ENCODE measurements at places on chromosomes 7 and 10. TPM values are rescaled to one million over a fixed set of nuclear protein-coding genes. Genes with fewer than 3 reads are reported as not detected.

- H3K27ac ChIP-seq = no peak overlapping the region
- H3K4me3 ChIP-seq = no peak overlapping the region
- H3K36me3 ChIP-seq = no peaks in the 10 kb centered on the region
- H3K27me3 ChIP-seq = peaks cover 55% of the 10 kb centered on the region
Observed at GRCh38 chr7:132579260-132579899, 3.1 kb upstream of the PLXNA4 start.

DNA sequence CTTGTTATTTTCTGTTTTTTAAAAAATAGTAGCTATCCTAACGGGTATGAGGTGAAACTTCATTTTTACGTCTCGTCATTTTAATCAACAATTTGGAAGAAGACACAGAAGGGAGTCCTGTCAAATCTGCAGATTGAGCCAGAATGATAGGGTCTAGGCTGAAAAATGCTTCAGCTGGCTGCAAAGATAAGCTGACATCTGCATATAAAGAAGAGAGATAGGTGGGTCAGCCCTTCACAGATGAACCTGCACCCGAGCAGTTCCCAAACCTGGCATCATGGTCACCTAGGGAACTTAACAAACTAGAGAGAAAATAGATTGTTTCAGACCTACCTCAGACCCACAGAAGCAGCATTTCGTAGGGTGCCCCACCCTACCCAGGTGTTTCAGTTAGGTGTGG, 35.2 kb upstream of the BMPR1A start:
- no peak for DNase-seq
- no peak overlapping the region for H3K4me3 ChIP-seq
- no peaks in the 10 kb centered on the region for H3K36me3 ChIP-seq
- H3K4me1 ChIP-seq = no peaks in the 10 kb centered on the region
- H3K27ac ChIP-seq = no peak overlapping the region
- H3K27me3 ChIP-seq = no peaks in the 10 kb centered on the region

DNA sequence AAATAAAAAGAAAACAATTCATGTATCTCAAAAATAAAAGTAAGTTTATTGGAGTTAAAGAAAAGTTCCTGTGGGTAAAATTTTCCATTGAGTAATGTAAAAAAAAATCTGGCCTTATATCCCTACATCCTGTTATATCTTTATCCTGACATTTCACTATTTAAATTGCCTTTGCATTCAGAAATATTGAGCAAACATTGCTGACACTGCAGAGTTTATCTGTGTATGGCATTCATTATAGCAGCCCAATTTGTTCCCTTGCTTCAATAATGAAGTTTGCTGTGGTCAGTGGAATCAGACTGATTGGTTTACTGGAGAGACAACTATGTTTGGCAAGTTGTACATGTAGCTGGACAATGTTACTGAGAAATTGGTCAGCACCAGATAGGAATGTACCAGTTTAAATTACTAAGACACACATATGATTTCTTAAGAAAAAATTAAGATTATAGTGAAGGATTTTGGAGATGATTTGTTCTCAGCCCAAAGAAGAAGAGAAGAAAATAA, 271.7 kb downstream of the ANKRD7 start:
- H3K27me3 ChIP-seq = no peaks in the 10 kb centered on the region
- no peaks in the 10 kb centered on the region for H3K36me3 ChIP-seq
- no peak overlapping the region for H3K4me3 ChIP-seq
- no peaks in the 10 kb centered on the region for H3K4me1 ChIP-seq
- H3K27ac ChIP-seq = no peak overlapping the region

GRCh38 chr10:4373612-4374011, 452.4 kb upstream of the AKR1E2 start:
- DNase-seq = no peak
- no peak overlapping the region for H3K27ac ChIP-seq
- H3K4me1 ChIP-seq = no peaks in the 10 kb centered on the region
- no peaks in the 10 kb centered on the region for H3K36me3 ChIP-seq
- no peak overlapping the region for H3K4me3 ChIP-seq

GRCh38 chr7:115734641-115735040, 295.9 kb downstream of the TFEC start:
- no peak for DNase-seq
- no peaks in the 10 kb centered on the region for H3K4me1 ChIP-seq
- no peaks in the 10 kb centered on the region for H3K27me3 ChIP-seq
- H3K36me3 ChIP-seq = no peaks in the 10 kb centered on the region

GRCh38 chr7:123131140-123131539, 68.6 kb downstream of the SLC13A1 start:
- no peaks in the 10 kb centered on the region for H3K36me3 ChIP-seq
- no peak for DNase-seq
- H3K27me3 ChIP-seq = no peaks in the 10 kb centered on the region
- H3K4me1 ChIP-seq = no peaks in the 10 kb centered on the region

Gene TUBB8
- 0.59 TPM for total RNA-seq

Gene TMEM130
- total RNA-seq = 3.8 TPM

Gene CNTNAP2
- total RNA-seq = not detected

All from PC-9 (cell line).